Fibroblast of skin of left biceps (primary cell): ENCODE measurements at places on chromosomes 2 and 18.

DNA sequence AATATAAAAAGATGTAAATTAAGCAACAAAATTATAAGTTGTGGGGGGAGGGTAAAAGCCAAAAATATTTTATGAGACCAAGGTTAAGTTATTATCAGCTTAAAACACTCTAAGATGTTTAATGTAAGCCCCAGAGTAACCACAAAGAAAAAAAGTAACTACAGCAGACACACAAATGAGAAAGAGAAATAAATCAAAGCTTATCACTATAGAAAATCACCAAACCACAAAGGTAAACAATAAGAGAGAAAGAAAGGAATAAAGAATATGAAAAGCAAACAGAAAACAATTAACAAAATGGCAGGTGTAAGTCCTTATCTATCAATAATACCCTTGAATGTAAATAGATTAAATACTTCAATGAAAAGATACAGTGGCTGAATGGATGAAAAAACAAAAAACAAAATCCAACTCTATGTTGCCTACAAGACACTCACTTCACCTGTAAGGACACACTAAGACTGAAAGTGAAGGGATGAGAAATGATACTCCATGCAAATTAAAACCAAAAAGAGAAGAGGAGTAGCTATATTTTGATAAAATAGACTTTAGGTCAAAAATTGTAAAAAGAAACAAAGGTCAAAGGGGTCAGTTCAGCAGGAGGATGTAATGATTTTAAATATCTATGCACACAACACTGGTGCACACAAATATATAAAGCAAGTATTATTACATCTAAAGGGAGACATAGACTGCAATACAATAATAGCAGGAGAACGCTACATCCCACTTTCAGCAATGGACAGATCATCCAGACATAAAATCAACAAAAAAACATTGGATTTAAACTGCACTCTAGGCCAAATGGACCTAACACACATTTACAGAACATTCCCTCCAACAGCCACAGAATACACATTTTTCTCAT is 80.7 kb downstream of the PTPN2 start:
- no peak for DNase-seq

DNA sequence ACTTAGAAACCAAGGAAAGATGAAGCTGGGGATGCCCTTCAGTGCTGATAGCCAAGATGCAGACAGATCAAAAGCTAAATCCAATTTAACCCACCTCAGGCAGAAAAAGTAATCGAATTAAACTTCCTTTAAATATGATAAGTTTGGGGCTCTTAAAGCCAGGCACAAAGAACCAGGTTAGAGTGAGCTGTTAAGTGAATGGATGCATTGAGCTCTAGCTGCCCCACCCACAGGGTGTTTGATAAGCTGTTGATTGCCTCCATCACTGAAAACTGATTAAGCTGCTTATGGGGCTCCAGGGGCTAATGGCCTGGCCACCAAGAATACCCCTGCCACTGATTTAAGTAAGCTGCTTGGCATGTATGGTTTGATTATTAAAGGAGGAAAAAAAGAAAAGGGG is 119.8 kb downstream of the PLEKHM3 start:
- no peak for DNase-seq

- DNase-seq, result no peak
Measured at GRCh38 chr2:42560899-42561298, 7.5 kb upstream of the MTA3 start.

- DNase-seq, result no peak
Measured at GRCh38 chr18:44557616-44558151, 123.0 kb upstream of the SETBP1 start.

- no peak for DNase-seq
Measured at GRCh38 chr2:108894766-108895165, 94.3 kb downstream of the EDAR start.

- no peak for DNase-seq
Measured at GRCh38 chr2:210233487-210233886, 8.2 kb upstream of the ACADL start.

GRCh38 chr18:57631697-57632096 is 10.1 kb upstream of the NARS1 start:
- DNase-seq, result no peak

DNA sequence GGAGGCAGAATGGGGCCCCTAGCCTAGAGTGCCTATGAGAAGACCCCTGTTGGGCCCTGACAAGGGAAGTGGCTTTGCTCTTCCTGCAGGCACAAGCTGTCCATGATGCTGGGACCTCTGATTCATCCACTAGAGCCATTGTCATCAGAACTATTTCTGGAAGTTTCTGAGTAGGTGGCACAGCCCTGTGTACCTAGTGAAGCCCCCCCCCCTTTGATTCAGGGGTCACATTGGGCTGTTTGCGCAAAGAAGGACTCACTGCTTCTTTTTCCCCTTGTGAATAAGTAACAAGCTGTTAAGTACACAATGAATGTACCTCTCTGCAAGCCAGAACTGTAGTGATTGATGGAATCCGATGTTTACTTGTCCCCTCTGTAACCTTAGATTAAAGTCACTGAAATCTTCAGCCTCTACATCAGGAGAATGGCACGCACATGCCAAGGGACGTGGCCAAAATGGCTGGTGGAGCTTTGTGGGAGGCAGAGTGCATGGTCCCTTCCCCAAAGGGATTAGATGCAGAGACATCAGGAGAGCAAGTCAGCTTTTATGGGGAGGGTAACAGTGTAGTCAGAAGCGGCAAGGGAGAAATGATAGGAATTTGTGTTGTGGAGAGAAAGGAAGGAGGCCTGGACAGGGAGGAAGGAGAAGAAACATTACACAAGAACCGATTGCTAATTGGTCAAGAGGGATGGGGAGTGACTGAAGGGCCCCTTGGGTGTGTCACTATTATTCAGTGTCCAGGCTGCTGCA is 267.6 kb upstream of the RAB12 start:
- DNase-seq, result peak; percentile 39

DNA sequence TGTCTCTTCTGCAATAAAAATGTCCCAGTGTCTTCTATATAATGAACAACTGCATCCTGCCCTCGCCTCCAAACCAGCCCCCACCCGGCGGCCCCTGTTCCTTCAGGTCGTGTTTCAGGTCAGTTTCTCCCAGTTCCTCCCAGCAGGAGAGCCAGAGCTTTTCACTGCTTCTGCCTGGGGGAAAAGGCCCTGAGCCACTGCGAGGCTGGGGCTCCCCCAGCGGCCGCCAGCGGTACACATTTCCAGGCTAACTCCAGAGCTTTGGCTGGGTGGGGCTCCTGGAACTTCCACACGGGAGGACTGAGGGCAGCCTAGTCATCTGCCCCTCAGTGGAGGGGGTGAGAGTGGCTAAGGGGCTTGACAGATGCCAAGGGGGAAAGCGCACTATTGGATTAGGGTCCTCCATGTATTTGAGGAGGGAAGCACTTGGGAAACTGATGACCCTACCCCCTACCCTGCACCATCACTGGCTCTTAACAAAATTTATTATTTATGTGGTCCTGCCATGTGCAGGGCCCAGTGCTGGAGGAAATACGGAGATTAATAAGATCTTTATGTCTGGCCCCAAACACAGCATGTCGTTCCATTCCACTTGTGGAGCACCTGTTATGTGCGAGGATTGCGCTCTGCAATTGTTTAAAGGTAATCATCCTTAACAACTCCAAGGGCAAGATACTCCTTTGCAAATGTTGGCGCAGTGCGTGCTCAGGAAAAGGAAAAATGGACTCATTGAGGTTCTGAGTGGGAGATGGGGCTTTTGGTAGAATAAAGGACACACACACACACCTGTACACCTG is 17.3 kb upstream of the CYS1 start:
- no peak for DNase-seq

GRCh38 chr18:13437796-13438506 is 219.4 kb downstream of the LDLRAD4 start:
- DNase-seq, result no peak

DNA sequence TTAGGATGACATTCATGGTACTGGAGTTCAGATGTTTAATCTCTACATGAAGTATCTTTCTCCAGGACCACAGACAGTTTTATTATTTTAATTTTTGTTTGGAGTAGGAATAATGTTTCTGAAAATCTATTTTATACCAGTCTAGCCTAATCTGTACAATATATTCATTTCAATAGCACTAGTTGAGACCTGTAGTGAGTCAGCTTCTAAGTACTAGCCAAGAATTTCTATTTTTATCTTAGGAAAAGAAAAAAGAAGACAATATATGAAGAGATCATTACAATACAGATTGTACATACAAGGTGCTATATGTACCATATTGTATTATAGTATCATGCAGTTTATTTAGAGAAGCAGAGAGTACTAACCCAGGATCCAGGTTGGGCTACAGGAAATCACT is 826.9 kb upstream of the PIK3C3 start:
- DNase-seq, result no peak

GRCh38 chr2:33477473-33478468 is 1.3 kb downstream of the RASGRP3 start:
- no peak for DNase-seq

DNA sequence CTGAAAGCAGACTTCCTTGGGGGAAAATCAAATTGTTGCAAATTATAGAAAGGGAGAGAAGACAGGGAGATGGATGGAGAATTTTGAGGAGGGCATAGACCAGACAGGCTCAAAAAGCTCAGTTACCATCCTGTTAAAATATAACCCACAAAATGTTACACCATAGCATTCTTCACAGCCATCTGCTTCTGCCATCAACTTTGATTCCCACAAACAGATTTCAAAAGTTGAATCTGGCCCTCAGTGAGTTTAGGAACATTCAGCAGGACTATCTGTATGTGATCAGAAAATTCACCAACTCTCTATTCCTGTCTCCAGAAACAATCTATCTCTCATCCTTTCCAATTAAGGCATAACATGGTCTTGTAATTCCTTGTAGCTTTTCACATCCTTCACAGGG is 159.8 kb upstream of the CCDC68 start:
- DNase-seq, result no peak

DNA sequence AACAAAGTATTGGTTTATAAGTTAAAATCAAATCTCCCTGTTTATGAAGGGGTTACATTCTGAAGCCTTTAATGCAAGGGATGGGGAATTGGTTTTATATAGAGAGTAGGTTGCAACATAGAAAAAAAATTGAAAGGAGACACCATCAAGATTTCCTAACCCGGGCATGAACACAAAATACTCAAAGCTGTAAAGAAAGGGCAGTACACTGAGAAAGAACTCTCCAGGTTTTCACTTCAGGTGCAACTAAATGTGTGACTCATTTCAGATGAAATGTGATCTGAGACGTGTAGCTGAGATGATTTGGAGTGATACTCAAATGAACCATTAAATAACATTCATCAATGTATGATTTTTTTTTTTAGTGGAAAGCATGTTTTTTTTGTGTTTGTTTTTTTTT is 43.6 kb downstream of the SANBR start:
- DNase-seq, result no peak

DNA sequence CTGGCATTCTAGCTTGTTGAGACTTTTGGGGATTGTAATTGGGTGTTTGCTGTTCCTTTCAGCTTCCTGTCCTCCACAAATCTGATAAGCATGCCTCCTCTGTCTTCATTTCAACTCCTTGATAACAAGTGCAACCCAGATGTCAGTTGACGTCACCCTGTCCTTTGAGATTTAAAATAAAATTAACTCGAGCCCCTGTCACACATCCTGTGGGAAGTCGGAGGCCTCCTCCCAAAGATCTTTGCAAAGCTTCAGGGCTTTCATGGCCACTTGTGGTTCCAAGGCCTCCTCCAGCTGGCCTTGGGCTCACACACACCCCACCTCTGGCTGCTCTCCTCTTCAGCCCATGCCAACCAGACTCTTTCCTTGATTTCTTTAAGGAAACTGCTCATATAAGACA is 69.9 kb upstream of the ITGA6 start:
- DNase-seq, result no peak

DNA sequence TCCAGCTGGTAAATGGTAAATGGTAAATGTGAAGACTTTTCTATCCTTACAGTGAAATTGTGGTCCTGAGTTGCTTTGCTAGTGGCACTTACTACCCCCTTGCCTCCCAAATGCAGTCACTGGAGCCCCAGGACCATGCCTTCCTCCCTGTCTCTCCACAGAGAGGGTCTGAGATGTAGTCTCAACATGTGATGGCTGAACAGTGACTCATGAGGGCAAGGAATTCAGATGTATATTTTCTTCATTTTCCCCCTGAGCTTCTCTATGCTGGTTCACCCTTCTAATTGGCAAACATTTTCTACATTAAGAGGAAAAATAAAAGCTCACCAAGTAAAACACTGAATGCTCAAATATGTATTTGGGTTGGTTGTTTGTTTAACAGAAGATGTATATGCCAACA is 232.0 kb downstream of the SH3BP4 start:
- no peak for DNase-seq

GRCh38 chr18:46899274-46899948 is 17.9 kb downstream of the PIAS2 start:
- DNase-seq, result no peak

DNA sequence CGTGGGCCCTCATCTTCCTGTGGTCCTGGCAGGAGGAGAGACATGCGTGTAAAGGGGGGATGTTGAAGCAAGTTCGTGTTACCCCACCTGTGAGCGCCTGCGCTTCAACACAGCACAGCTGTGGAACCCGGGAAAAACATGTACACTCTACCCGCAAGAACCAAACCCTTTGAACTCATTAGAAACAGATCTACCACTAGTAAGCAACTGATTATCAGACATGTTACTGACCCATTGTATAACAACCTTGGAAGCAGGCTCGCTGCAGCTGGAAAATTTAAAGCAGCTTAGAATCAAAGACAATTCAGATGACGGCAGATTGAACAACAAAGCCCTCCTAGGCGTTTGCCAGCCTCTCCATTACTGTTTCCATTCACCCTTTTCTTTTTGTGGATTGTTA is 771.7 kb upstream of the SALL3 start:
- no peak for DNase-seq

DNA sequence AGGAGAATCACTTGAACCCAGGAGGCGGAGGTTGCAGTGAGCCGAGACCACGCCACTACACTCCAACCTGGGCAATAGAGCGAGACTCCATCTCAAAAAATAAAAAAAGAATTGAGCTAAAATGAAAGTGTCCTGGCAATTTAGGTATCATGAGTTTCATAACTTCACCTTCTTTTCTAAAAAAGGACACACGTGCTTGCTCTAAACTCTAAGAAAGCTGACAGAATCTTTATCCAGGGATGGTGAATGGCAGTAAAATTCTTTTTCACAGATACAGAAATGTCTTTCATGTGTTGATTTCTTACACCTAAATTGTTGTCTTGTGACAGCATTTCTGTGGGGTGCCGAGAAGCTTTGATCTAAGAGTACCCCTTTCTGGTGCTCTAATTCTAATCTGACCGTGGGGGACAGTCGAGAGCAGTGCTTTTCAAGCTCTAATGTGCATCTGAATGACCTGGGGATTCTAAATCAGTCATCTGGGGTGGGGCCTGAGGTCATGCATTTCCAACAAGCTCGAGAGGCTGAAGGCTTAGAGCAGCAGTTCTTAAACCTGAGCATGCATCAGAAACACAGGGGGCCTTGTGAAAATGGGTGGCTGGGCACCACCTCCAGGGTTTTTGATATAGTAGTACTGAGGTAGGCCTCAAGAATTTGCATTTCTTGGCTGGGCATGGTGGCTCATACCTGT is 42.1 kb upstream of the REL start:
- DNase-seq, result no peak
